ENCODE measurements at places on chromosomes 13 and 19.

DNA sequence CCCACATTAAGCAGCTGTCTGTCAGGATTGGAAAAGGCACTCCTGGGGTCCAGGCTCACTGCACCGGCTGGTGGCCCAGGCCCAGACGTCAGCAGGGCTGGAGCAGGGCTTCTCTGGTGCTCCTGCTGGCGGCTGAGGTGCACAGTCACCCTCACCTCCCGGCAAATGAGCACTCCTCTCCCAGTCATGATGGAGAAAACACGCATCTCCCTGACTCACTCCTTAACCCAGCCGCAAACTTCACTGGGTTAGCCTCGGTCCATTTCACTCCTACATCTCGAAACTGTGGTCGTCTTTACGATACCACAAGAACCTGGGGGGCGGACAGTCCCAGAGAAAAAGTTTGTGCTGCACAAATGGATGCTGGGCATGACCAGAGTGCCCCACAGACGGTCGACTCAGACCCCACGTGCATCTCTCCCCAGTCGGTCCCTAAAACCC lies 3.3 kb upstream of the RASA3 start:
- DNase-seq: peak; percentile 53

GRCh38 chr19:16051254-16052025 lies 24.9 kb upstream of the TPM4 start:
- no peak for DNase-seq

DNA sequence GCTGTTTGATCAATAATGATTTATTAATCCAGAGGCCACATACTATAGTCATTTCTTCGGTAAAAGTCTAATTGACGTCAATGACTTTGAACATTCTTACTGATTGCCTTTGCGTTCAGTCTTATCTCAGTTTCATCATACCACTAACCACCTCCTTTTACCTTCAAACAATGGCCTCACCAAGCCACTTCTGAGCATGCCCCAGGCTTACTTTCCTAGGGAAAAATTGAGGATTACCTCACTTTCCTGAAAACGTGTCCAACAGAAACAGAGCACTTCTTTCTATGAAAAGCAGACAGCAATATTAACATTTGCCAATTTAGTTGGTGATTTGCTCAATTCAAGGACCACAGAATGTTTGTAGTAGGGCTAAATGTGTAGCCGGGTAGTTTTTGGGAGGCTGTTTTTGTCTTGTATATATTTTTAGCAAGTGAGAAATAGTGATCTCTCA lies 157.6 kb downstream of the KLF5 start:
- DNase-seq: no peak

- no peak for DNase-seq
These were observed 16.6 kb downstream of the GPR12 start for GRCh38 chr13:26743971-26744370.

GRCh38 chr19:33089010-33089409 lies 8.0 kb downstream of the GPATCH1 start:
- no peak for DNase-seq

DNA sequence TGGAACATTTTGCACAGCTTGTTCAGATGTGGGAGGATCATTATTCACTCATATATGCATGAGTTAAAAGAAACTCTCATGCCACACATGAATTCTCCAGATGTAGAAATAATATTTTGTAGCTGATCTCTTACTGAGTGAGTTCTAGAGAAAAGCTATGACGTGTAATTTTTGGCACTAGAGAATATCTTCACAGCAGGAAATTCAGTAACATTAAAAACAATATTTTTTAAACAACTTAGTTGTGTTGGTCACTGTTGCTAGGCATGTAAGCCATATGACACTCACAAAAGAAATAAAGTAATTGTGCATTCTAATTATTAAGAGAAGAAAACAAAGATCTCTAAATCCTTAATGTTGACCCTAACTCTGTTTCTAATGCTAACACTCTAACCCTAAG lies 371.4 kb upstream of the SLC10A2 start:
- no peak for DNase-seq

All from tibial artery (tissue), 4 donors.